Activated CD8-positive, alpha-beta T cell treated with anti-CD3 and anti-CD28 coated beads for 36 hours (primary cell): ENCODE measurements at places on chromosomes 3 and 15. TPM values are rescaled to one million over a fixed set of nuclear protein-coding genes. Genes with fewer than 3 reads are reported as not detected.

The TMC3 gene
- not detected for total RNA-seq

The TMEM62 gene
- 11.6 TPM for total RNA-seq

The SEMA6D gene
- not detected for total RNA-seq

The TGM4 gene
- total RNA-seq, result not detected

The ITGB5 gene
- 0.41 TPM for total RNA-seq

The ALDH1A2 gene
- total RNA-seq, result 1.4 TPM

The EFHB gene
- 0.69 TPM for total RNA-seq
